ENCODE measurements at places on chromosomes 2 and 18.

DNA sequence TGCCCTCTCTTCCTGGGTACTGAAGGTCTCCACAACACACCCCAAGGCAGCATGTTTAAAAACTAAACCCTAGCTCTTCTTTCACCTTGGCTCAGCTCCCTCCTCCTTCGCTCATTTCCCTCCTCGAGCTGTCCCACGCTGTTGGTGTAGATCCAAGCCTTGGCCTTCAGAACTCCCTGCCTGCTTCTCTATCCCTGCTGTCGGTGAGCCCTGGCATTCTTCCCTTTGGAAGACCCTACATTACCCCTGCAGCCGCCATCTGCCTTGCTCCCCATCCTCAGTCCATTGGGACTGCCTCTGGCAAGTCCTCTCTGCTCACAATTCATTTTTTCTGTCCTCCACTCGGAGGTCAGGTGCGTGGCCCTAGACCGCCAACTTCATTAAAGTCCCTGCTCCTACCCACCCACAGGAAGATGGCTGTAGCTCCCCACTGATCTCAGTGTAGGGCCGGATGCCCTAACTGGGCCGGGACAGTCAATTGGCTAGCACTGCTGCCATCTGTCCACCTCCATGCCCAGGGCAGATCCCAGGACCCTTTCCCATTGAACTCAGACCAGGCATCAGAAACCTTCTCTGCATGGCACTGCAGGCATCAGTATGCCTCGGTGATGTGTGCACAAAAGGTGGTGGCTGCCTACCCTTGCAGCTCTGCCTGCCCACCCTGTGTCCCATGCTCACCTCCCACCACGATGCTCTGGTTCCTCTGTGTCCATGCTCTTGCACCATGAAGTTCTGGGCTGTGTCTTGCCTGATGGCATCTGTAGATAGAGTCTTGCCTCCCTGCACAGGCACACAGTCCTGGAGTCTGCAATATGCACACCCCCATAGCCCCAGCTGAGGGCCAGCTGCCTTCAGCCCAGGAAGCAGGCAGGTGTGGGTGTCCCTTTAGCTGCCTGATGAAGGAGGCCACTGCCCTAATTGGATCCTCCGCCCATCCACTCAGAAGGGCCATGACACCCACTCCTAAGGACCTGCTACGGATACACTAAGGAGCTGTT, 5.7 kb downstream of the AMER3 start:
- DNase-seq = no peak

- DNase-seq = peak; percentile 50
Observed at GRCh38 chr2:238864207-238865014, 16.5 kb downstream of the TWIST2 start.

GRCh38 chr18:36265015-36265414, 32.5 kb upstream of the FHOD3 start:
- DNase-seq = no peak

GRCh38 chr2:212921061-212921460, 230.4 kb downstream of the IKZF2 start:
- no peak for DNase-seq

GRCh38 chr2:157820193-157820592, 55.9 kb downstream of the ACVR1 start:
- DNase-seq = no peak

DNA sequence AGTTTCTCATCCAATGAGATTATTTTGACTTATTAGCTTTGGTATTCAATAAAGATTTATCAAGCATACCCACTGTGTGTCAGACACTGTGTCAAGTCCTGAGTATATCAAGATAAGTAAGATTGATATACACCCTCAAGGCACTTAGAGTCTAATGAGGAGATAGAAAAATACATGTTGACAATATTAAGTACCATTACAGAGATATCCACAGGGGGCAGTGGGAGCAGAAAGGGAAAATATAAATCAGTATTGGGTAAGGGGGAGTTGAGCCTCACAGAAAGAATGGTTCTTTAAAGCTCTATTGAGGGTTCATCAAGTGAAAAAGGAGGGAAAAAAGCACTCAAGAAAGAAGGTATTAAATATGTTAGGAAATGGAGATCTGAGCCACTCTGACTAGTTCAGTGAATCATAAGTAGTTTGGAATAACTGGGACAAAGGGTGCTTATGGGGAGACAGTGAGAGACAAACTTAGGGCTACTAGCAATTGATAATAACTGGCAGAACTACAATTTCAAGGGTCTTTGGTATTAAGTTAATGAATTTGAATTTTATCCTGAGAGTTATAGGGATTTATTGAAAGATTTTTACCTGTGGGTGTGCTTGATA, 45.5 kb upstream of the SLC8A1 start:
- DNase-seq = no peak
